ENCODE measurements at places on chromosomes 1 and 21.
A peak's percentile ranks its signal among the peaks of the same experiment; 100 is the strongest.

GRCh38 chr1:183791319-183791718 lies 13.6 kb upstream of the RGL1 start:
- no peak for DNase-seq

GRCh38 chr1:220877377-220878095 lies 1.7 kb upstream of the HLX start:
- DNase-seq: no peak

DNA sequence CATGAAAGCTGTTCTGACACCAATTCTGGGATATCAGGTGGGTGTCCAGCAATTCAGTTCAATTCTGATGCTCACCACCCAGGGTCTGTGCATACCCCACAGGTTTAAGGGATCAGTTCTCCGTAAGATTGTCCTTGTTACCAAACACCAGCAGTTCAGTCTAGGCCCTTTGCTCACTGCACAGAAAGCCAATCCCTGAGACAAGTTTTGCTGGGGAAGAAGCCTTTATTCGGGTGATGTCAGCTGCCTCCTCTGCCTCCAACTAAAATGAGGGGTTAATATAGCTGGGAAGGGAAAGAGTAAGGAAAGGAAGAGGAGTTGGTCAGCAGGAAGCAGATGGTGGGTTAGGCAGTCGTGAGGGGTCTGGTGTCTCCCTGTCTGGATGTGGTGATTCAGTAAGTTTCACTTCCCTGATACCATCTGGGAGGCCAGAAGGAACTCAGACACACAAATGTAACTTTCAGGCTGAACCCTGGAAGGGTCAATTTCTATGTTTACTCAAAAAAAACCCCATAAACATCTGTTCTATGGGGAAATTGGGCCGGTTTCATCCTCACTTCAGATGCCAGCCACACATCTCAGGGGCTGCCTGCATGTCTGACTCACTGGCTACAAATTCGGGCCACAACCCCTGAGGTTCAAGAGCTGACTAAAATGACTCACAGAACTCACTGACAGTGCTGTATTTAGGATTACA lies 83.3 kb upstream of the PGBD5 start:
- DNase-seq: peak; percentile 73

DNA sequence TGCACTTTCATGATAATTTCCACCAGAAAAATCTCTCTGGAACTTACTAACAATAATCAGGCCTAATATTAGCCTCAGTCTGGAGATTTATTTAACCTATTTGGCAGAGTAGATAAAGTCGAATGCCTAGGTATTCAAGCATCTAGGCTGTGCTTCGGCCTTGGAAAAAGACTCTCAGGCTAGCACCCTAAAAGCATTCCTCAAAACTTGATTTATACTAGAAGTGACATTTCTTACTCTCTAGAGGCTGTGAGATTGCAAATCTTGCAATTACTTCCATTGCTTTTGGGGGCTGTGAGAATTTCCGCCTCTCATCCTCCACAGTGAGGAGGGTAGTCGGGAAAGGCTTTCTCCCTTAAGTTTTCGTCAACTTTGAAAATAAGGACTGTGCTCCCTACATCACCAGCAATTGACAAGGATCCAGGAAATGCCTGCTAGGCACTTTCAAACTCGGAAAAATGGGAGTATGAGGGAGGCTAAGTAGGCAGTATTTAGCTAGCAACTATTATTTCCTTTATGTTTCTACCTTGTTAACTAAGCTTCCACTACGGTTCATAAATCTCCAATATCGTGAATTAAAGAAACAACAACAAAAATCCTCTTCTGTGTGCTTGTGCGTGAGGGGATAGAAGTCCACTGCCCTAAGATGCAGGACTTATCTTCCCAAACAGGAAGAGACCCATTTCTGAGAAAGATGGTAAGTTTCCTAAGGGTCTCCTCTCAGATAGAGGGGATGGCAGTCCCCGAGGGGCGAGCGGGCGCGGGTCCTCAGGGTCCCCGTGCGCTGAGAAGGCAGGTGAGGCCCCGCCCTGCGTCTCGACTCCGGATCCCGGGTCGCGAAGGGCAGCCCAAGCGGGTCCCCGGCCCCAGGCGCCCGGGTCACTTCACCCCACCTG lies 1.1 kb upstream of the LMO4 start:
- DNase-seq: peak; percentile 1

Measured in epithelial cell of esophagus (primary cell).